Stimulated activated CD4-positive, alpha-beta T cell treated with anti-CD3 and anti-CD28 coated beads, Interleukin-4, amount 100 ng/mL, for 24 hours (primary cell): ENCODE measurements at places on chromosomes 4 and X.
A peak's percentile ranks its signal among the peaks of the same experiment; 100 is the strongest.

GRCh38 chr4:157127571-157127970 is 51.6 kb downstream of the GLRB start:
- DNase-seq = no peak

DNA sequence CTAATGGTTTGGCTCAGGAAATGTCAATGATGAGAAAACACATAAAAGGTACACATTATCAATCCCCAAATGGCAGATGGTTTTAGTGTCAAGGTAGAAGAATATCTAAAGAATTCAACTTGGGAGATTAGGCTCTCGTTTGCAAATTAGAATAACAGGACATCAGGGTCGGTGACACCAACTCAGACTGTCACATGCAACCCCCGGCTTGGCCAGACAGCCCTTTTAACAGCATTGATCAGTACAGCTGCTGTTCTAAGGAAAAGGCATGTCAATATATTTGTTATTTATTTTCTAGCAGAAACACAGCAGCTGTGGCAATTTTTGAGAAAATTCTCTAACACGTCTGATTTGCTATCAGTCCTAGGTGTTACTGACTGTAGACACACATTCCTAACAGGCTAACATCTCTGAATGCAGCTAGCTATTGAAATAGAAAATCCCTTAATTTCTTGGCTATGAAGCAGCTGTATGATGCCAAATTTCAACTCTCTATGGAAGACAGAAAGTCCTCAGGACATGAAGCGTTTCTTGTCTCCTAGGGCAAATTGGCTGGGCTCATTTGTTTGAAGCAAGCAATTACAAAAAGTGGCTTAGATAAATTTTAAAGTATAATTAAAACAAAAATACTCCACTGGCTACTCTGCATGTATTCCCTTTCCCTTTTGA is 269.0 kb upstream of the CXXC4 start:
- no peak for DNase-seq

DNA sequence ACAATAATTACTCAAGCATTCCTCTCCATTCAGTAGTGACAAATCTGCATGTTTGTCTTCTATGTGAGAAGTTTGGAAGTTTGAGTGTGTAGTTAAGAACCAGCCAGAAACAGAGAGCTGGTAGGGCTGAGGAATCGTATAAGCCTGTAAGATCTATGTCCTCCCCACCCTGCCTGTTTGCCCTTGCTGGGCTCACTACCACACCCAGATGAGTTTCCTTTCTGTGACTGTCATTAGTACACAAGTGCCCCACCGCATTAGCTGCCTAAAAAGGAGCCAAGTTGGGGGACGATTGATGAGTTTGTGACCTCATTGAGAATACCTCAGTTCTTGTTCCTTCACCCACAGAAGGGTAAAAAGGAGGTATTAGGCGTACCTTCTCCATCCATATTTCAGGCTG is 28.3 kb downstream of the DOCK11 start:
- DNase-seq = peak; percentile 34

DNA sequence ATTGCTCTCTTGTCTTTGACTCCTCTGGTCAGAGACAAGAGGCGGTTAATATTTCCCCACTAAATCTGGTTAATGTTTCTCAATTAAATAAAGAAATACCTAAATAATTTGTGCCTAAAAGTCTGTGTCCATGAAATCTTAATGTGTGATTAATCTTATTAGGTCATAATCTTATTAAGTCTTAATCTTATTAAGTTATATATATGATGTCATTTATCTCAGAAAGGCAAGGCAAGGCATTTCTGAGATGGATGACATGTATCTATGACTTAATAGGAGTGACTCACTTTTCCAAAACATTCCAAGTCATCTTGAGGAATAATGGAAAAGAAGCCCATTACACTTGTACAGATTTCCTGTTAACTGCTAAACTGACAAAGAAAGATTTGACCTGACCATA is 74.7 kb downstream of the TRAM1L1 start:
- DNase-seq = no peak

GRCh38 chr4:44320833-44321232 is 127.8 kb downstream of the KCTD8 start:
- DNase-seq = no peak

DNA sequence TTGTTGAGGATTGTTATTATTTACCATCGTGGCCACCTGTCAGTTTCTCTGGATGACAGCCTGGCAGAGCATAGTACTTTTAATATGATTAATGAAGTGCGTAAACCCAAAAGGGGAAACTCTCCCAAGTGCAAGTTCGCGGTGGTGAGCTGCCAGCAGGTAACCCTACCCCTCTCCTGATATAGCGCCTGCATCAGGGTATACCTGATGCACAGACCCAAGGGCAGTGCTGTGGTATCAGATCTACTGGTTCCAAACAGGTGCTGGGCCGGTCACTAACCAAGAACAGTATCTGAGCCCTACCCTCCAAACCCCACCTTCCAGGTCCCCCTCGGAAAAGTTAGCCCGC is 1.6 kb downstream of the RNF150 start:
- no peak for DNase-seq

GRCh38 chr4:15479089-15479912 is 9.6 kb downstream of the CC2D2A start:
- DNase-seq = no peak

DNA sequence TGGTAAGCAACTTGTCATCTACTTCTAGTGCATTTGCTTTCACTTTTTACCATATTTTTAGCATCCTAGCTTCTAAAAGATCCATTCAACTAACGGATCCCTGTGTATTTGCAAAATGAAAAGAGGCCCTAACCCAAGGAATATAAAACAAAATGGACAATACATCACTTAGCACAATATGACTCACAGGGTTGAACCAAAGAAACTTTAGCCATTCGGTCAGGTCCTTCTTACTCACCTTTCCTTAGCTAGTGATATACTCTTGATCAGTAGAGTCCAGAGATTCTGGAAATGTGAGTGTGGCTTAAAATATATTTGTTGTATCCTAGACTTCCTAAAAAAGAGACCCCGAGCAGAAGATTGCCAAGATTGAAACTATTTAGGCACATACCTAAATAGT is 19.5 kb downstream of the TMPRSS11E start:
- no peak for DNase-seq

DNA sequence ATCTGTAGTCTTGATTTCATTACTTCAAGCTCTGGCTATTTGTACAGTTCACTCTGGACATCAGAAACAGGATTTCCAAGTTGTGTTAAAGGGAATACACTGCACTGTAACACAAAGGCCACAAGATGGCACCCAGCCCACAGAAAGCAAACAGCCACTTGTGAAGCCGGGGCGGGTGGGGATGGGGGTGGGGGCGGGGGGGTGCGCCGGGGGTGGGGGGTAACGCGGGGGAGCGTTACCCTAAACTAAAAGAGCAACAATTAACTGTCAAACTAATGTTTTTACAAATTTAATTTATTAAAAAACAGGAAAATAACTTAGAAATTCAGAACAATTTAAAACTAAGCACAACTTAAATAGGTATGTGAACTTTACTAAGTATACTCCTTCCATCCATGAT is 27.3 kb downstream of the PRDX4 start:
- DNase-seq = peak; percentile 31

DNA sequence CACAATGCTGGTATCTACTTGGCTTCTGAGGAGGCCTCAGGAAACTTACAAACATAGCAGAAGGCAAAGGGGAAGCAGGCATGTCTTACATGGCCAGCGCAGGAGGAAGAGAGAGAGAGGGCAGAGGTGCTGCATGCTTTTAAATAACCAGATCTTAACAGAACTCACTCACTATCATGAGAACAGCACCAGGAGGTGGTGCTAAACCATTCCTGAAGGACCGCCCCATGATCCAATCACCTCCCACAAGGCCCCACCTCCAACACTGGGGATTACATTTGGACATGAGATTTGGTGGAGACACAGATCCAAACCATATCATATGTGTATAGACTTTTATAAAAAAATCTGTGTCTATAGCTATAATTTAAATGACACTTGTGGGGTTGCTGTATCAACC is 48.6 kb upstream of the ERVMER34-1 start:
- no peak for DNase-seq

DNA sequence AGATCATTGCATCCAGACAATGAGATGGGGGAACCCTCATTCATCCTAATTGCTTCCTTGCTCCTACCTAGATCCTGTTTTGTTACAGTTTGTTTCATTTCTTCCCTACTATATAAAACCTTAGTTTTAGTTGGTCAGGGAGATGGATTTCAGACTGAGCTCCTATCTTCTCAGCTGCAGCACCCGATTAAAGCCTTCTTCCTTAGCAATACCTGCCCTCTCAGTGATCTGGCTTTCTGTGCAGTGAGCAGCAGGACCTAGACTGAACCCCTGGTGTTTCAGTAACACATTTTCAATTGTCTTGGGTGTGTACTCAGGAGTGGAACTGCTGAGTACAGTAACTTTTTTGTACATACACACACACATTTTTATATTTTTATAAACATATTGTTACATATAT is 187.4 kb downstream of the APBB2 start:
- DNase-seq = no peak

DNA sequence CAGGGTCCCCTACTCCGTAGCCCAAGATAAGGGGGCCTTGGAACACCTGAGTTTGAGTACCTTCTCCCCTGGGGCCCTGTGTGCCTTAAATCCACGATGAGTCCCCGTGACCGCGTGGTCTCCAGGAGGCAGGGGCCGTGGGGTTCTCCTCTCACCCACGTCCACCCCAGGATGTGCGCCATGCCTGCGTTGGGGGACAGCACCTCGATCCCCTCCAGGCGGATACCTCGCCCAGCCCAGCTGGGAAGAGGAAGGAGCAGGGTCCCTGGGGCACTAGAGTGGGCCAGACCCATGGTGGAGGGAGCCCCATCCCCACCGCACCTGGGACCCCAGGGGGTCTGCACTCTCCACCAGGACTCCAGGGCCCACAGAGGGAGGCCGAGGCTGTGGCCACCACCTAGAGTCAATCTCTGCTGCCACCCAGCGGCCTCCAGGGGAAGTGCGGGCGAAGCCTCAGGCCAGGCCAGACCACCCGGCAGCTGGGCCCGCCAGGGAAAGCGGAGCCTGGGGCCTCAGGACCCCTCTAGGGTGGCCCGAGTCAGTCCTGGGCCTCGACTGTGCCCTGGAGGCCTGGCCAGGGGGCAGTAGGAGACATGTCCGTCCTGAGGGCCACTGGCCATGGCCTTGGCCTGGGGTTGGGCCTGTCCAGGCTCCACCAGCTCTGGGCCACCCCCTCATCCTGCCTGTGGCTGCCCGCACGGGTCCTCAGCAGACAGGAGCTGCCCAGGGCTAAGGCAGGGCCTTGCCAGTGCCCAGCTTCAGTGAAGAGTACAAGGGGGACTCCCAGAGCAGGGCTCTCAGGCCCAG is 55.0 kb downstream of the FAM53A start:
- peak; percentile 74 for DNase-seq

DNA sequence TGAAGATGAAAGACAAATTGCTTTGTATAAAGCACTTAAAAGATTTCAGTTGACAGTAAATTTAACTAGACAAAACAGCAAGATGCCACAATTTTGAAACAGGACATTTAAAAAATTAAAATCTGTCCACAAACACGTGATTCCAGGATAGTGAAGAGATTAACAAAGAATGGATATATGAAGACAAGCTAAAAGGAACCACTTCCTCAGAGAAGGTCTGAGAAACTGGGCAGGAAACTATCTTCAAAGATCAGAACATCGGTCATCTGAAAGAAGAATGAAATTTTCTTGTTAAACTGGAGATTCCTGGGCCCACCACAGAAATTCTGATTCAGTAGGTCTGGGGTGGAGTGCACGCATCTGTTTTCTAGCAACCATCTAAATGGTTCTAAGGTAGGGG is 1.4 kb downstream of the RWDD4 start:
- no peak for DNase-seq

DNA sequence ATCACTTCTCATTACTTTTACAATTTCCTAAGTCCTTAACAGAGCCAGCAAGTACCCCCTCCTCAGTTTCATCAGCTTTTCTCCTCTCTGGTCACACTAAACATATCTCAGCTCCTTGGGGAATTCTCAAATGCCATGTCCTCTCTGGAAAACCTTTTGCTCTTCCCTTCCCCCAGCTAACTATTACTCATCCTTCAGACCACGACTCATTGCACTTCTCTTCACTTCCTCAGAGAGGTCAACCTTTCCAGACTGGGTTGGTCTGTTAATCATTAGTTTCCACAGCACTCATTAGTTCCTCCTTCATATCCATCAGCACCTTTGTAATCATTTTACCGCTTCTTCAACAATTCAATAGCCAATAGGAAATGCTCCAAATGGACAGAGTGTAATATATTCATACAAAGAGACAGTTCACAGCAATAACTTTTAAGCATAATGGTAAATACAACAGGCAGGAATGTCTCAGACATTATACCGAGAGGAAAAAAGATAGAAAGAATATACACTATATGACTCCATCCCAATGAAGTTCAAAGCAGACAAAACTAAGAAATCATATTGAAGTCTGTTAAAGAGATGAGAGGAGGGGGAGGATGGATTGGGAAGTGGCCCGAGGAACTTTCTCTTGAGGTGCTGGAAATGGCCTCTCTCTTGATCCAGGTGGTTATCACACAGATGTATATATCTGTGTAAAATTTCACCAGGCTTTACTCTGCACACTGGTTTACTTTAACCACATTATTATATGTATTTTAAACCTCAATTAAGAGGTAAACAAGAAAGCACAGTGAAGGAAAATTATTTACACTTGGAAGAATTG is 39.6 kb downstream of the DDX60L start:
- no peak for DNase-seq

DNA sequence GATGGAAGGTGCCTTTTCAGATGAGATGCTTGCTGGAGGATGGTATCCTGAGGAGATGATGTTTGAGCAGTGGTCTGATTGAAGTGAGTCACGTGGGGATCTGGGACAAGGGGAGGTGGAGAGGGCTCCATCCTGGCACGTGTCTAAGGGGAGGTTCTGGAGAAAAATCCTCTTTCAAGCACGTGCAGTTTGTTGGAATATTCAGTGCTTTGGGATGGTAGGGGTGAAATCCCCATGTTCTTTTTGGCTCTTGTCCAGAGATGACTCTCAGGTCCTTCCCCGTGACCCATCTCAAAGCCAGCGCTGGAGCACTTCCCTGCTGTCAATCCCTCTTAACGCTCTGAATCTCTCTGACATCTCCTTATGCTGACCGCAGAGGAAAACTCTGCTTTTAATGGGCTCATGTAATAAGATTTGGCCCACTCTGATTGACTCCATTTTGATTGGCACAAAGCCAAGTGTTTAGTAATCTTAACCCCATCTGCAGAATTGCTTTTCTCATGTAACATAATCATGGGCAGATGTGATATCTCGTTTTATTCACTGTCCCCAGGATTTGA is 10.8 kb upstream of the KLKB1 start:
- no peak for DNase-seq

- no peak for DNase-seq
Observed at GRCh38 chr4:76023389-76023788, at the start of gene CXCL10. CXCL10 (minus strand) TSS chr4:76023497; CDS start chr4:76023431, 66 bp downstream.

DNA sequence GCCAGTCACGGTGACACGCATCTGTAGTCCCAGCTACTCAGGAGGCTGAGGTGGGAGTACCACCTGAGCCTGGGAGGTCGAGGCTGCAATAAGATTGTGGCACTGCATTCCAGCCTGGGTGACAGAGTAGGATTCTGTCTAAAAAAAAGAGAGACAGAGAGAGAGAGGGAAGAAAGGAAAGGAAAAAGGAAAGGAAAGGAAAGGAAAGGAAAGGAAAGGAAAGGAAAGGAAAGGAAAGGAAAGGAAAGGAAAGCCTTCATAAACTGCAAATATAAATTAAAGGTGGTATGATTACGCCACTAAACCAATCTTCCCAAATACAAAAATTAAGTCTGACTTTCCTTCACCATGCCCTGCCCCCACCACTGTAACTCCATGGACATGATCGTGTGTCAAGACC is 259.3 kb upstream of the GATB start:
- DNase-seq = no peak
